ENCODE measurements at places on chromosomes 5 and 9.
A peak's percentile ranks its signal among the peaks of the same experiment; 100 is the strongest.

DNA sequence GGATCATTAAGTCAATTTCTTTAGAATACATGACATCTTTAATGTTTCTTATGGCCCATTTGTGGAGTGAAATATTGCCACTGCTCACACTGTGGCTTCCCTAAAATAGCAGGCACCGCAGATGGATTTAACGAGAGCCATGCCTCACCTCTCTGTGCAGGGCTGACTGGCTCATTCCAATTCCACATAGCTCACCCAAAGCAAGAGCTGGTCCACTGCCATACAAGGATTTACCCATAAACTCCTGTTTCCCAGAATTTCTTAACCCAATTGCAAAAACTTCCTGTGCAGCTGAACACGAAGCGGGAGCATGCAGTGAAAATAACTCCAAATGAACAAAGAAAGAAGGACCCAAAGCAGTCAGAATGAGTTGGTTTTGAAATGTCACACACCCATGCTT lies 159.5 kb downstream of the BAAT start:
- no peak for DNase-seq

DNA sequence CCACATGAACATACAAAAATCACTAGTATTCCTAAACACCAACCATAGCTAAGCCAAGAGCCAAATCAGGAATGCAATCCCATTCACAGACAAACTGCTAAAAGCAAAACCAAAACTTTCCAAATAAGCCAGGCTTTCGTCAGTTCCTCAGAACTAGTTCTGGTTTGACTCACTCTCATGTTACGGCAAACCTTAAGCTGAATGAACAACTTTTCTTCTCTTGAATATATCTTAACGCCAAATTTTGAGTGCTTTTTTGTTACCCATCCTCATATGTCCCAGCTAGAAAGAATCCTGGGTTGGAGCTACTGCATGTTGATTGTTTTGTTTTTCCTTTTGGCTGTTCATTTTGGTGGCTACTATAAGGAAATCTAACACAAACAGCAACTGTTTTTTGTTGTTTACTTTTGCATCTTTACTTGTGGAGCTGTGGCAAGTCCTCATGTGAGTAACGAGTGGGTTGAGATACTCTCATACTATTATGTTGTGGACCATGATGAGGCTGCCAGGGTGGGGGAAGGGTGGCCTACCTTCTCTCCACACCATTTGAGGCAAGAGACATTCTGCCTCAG lies at the start of gene PDCD1LG2:
Gene PDCD1LG2, plus strand, starts transcription at position 172 of the 572 bp plus-strand sequence. CDS start 12,016 bp downstream, outside the sequence.
- peak; percentile 87 for DNase-seq

- no peak for DNase-seq
These were observed 196.2 kb upstream of the RAI14 start for GRCh38 chr5:34459908-34460307.

DNA sequence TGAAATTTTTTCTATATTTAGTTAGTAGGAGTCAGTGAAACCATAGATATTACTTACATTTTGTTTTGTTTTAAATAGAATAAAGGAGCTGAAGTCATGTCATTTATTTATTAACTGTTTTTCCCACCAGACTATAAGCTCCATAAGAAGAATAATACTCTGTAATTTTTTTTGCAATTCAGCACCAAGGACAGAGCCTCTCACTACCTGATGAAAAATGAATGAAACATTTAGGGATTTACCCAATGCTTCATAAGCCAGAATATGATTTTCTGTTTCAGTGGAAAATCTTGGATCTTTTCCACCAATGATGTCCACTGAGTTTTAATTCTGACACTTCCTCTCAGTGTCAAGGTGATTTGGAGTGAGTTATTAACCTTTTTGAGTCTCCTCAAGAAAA lies 624.9 kb upstream of the GRAMD2B start:
- DNase-seq: peak; percentile 51

DNA sequence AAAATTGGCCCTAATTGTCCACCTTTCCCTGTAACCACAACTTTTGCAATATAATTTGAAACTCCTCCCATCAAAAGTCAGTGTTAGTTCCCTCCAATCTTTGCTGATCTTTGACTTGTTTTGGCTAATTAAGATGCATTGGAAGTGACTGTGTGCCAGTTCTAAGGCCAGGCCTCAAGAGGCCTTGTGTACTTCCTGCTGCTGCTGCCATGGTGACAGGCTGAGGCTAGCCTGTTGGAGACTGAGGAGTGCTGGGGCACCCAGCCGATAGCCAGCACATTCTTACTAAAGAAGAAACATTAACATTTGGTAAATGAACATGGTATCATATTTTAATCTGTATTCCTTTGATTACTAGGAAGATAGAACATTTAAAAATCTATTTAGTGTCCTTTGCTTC lies 86.5 kb downstream of the SREK1 start:
- DNase-seq: no peak

DNA sequence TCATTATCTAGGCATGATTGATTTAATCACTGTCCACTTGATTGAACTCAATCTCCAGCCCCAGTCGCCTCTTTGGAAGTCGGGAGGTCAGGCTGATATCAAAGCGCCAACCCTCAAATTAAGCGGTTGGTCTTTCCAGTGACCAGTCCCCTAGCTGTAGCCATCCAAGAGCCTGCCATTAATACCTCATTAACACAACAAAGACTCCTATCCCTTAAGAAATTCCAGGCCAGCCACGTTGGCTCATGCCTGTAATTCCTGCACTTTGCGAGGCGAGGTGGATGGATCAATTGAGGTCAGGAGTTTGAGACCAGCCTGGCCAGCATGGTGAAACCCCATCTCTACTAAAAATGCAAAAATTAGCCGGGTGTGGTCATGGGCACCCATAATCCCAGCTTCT lies 27.4 kb upstream of the GCNT1 start:
- no peak for DNase-seq

GRCh38 chr5:60024104-60024503 lies 130.6 kb upstream of the PDE4D start:
- DNase-seq: no peak

- DNase-seq: no peak
These were observed 120.7 kb downstream of the NR2F1-AS1 start for GRCh38 chr5:93460286-93460685.

DNA sequence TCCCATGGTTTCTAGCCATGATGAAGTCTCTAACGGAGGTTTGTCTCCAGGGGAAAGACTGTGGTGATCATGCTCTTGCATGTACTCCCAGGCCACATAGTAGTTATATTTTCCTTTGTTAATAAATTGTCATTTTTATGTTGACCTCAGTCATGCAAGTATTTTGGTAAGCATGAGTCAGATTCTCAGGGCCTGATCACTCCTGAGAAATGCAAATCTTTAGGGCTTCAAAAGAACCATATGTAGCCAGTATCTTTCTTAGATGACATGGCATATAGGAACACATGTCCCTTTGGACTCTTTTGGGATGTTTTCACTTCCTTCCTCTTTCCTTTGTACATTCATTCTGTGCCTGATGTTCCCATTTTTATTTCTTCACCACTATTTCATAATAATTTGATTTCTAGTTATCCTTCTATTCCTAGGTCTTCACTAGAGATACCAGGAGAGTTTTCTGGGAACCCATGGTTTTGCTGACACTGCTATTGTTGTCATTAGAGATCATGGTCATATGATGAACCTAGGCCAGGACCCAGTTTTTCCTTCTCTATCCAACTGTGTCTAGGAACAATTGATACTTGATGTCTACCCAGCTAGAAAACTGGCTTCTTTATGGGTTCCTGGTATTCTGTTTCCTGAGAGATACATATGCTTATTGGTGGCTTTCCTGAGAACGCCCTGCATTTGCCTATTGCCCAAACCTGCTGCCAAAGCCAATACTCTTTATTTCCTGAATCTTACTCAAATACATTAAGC lies 248.1 kb upstream of the NREP start:
- peak; percentile 95 for DNase-seq

DNA sequence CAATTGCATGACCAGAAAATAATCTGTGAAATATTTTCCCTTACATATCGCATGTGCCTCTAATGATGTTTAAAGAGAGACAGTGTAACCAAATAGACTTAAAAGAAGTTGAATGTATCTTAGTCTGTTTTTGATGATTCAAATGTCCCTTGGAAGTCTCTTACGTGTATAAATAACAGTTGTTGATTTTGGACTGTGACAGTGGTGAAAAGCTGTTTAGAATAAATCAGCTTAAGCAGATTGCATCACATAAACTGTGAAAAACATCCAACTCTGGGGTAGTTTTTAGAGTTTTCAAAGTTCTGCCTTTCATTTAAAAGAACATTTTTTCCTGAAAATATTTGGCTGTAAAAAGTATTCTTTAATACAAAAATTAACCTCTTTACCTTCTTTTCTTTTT lies 301.1 kb downstream of the PRR16 start:
- peak; percentile 46 for DNase-seq

GRCh38 chr5:132436936-132437335 lies 53.6 kb downstream of the IRF1 start:
- DNase-seq: no peak

- DNase-seq: peak; percentile 81
These were observed 121.0 kb downstream of the AOPEP start for GRCh38 chr9:94847486-94847885.

All from fibroblast of skin of right biceps (primary cell).